ENCODE measurements at places on chromosomes 1 and 21.

DNA sequence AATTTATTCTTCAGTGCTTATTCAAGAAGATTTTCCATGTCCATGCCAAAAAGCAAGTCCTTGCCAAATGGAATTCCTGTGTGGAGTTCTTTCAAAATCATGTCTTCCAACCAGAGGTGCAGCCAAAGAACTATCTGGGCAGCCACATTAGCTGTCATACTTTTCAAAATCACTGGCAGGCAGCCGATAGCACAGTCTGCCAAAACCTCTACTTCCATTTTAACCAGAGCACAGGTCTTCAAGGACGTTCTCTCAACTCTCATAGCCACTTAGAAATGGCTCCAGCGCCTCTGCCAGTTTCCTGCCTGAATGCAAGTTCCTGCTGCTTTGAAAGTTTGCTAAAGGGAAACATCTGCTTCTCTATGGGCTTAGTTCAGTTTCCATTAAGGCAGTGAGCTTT lies 975.7 kb upstream of the ADGRL4 start:
- no peak for DNase-seq

DNA sequence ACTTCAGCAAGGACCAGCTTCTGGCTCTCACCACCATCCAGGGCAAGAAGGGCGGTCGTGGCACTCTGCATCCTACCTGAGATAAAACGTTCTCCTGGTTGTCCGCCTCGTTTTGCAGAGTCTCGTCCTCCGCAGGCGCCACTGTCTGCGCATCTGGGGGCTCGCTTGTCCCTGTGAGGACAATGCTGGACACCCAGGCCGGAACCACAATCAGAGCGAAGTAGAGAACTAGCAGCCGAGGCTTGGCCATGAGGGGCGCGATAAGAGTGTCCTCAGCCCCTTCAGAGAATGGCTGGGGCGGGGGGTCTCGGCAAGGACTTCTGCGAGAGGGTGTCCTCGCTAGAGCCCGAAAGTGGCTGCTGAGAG lies 505 bp downstream of the OLFML2B start:
- DNase-seq = no peak

DNA sequence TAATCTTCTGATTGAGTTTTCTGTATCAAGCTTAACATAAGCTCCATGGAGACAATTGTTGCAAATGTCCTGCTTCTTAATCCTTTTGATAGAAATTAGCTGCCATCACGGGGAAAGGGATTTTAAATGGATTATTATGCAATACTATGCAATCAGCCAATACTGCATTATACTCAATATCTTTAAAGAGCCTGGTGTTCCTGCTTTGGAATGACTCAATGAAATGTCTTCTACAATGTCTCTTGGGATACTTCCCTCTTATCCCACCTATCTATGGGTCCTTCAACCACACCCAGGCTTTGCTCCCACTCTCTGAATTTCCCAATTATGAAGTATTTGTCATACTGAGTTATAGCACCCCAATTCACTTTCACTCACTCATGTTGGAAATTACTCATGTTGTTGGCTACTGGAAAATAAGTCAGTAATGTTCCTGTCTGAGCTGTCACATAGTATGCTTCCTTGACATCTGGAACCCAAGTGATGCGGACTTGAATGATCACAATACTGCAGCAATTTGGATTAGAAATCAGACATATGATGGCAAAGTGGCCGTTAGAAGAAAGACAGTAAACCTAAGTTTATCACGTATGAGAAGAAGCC lies 85.0 kb downstream of the TPR start:
- DNase-seq = no peak

DNA sequence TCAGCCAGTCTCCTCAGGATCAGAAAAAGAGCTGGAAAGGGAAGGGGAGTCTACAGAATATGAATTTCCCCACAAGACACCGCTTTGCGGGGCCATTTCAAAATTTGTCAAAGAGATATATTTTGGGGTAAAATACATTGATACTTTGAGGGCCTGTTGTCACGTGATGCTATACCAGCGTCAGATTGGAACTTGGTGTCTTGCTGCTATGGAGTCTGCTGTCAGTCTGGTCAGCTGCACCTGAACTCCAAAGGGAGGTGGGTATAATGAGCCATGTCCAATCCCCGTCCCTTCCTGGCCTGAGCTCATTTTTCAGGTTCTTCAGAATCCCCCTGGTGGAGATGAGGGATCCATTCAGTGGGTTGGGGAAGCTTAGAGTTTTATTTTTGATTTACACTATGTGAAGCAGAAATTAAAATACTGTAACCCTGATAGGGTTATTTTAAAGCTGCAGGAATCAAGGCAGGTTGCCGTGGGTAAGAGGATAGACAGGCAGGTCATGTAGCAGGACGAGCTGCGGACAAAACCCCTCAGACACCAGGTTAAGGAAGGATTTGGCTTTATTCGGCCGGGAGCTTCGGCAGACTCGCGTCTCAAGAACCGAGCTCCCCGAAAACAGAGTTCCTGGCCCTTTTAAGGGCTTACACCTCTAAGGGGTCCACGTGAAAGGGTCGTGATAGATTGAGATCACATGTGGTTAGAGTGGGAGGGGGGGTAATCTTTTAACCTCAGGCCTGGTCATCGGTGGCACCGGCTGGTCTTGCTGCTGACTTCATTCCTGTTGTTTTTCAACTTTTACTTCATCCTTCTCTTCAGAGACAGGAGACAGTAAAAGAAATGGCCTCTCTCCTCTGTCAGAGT lies 2.2 kb upstream of the POFUT2 start:
- DNase-seq = no peak

GRCh38 chr21:31489726-31490125 lies 145.7 kb upstream of the TIAM1 start:
- DNase-seq = no peak

DNA sequence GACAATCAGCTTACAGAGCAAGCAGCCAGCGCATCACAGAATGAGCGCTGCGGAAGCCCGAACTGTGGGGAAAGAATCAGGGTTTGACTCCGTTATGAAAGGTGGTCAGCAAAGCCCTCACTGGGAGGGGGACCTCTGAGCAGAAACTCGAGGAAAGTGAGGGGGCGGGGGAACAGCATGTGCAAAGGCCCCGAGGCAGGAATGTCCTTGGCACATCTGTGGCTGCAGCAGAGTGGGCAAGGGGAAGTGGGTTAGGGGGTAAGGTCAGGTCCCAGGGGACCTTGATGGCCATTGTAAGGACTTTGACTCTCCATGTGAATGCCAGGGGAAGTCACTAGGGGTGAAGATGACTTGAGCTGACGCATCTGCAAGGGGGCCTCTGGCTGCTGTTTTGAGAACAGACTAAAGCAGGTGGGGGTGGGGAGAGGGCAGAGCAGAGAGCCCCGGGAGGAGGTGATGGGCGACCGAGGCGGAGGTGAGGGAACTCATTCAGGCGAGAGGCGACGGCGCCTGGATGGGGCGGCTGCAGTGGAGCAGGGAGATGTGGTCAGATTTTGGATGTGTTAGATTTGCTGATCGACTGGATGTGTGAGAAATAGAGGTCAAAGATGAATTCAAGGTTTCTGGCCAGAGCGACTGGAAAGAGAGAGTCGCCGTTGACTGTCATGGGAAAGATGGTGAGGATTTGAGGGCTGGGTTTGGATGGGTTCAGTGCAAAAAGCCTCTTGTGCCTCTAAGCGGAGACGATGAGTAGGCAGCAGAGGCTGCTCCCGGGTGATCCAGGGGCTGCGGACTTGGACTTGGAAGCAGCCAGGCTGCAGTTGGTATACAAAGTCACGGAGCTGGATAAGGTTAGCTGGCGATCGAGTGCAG lies 108.0 kb upstream of the ZBTB40 start:
- no peak for DNase-seq

GRCh38 chr21:28696844-28697410 lies 295.8 kb downstream of the LTN1 start:
- DNase-seq = no peak

- no peak for DNase-seq
These were observed 11.4 kb downstream of the FGR start for GRCh38 chr1:27623327-27624212.

DNA sequence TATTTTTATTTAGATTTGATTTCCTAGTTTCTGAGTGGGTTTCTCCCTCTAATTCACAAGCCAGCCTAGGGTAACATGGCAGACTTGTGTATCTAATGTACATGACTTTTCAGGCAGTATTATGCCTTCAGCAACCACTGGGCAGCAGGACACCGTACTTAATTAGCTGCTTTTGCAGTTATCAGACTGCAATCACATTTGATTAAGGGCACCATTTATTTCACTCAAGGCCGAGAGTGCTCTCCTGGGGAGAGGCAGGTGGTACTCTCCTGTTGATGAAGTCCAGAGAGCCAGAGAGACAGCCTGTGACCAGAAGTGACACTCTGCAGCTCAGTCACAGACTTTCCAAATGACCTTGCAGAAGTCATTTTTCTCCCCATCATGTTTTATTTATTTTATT lies 18.7 kb downstream of the CYYR1 start:
- no peak for DNase-seq

DNA sequence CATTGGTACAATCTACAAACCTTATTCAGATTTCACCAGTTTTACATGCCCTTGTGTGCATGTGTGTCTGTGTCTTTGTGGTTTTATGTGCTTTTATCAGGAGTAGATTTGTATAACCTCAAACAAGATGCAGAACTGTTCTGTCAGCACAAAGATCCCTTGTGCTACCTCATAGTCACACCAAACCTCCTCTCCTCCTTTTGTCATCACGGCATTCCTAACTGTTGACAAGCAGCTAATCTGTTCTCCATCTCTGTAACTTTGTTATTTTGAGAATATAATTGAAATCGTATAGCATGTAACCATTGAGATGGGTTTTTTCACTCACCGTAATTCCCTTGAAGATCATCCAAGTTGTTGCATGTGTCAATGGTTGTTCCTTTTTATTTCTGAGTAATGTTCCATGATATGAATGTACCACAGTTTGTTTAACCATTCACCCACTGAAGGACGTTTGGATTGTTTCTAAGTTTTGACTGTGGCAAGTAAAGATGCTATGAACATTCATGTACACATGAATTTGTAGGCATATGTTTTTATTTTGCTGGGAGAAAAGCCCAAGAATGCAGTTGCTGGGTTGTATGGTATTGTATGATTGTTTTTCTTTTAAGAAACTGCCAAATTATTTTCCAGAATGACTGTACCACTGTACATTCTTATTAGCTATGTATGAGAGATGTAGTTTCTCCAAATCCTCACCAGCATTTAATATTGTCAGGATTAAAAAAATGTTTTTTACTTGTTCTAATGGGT lies 78.1 kb upstream of the B3GALT2 start:
- no peak for DNase-seq

DNA sequence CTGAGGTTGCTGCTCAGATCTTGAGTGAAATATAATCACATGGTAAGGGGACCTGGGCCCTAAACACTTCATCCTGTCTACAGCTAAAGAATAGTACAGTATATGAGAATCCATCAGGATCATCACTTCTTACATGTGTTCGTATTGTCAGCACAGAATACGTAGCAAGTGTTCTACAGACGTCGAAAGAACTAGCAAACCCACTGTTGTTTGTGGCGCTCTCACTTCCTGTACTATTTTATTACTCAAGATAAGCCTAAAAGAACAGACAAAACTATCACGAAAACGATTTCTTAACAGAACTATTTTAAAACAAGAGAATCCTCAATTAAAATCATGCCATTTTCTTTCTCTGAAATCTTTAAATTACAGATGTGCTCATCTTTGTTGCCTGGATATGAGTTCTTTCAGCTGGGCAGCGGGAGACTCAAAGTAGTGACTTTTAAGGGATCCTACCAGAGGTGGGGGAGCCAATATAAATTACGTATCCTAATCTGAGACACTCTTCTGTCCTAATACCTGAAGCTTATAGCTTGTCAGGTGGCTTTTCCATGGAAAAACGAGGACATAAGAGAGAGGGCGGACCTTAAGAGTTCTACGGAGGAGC lies 724 bp downstream of the ST7L start:
- DNase-seq = no peak

DNA sequence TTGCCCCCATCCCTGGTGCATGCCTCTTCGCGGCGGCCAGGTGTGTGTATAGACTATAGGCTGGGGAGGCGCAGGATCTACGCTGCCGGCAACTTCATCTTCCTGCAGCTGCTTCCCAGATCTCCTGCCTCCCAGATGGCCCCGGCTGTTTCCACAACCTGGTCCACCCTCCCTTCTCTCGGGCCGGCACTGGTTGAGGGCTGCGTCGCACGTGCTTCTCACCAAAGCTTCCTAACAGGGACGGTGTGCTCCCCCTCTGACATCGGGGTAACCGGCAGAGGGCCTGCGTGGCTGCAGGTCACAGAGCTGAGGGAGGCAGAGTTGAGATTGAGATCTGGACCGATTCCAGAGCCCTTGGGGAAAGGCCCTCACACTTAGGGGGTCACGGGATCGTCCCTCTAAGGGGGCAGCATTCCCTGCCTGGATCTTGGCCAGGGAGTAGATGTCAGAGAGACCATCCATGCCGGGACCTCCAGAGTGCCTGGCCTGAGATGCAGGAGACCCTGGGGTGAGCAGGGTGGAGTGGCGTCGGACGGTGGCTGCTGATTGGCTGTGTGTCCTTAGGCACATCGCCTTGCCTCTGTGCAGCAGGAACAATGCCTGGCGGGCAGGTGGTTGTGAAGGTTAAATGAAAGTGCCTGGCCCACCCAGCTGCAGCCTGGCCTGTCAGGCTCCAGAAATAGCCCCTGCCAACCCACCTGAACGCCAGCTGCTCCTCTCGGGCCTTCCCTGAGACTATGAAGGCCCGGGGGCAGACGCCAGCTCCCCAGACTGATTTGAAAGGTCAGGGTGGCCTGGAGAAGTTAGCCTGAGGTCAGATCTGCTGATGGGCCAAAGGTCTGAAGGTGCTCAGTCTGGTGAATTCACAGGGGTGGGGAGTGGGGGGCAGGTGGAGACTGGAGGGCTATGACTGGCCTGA lies 6.1 kb upstream of the MASP2 start:
- DNase-seq = peak; percentile 81

- no peak for DNase-seq
These were observed 95.3 kb downstream of the ACBD6 start for GRCh38 chr1:180407051-180407450.

- peak; percentile 44 for DNase-seq
These were observed 440 bp upstream of the LENEP start for GRCh38 chr1:154992721-154993571.

DNA sequence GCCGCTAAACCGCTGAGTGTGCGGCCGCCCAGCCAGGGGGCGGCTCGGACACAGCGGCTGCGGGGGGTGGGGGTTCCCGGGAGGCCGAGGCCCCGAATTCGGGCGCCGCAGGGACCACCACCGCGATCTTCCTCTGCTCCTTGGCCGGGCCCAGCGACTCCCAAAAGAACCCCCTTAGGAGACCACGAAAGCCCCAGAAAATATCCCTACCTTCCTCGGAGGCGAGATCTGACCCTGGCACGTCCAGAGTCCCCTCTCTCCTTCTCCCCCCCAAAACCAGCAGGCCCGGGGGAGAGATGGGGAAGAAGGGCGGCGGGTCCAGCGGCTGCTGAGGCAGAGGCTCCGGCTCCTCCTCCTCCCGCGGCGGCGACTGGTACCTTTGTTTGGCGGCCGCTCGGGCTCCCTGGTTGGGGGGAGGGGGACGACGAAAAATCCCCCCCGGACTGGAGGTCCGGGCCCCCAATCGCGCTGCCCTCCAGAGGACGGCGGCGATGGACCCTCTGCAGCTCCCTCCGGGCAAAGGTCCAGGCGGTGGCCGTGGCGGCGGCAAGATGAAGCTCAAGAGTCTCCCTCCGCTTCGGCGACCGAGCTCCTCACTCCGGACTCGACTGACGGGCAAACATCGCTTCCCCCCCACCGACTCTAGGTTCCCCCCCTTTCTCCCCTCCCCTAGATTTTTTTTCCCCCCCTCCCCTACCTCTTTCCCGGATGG lies at the start of gene ARID4B:
ARID4B (minus strand) TSS at position 621 of the 712 bp plus-strand sequence. CDS start 1,260 bp downstream, outside the sequence.
- DNase-seq = no peak

All from NCI-H510A (cell line).